Stimulated activated CD4-positive, alpha-beta T cell treated with anti-CD3 and anti-CD28 coated beads, Interleukin-12 subunit alpha, Interleukin-12 subunit beta, amount 100 ng/mL, for 4 hours (primary cell): ENCODE measurements at places on chromosomes 2 and 18.

- no peak for DNase-seq
These were observed 61.6 kb downstream of the POLR1A start for GRCh38 chr2:86044045-86044444.

- DNase-seq: no peak
These were observed 24.7 kb downstream of the COPS7B start for GRCh38 chr2:231810905-231811304.

- no peak for DNase-seq
These were observed 312.9 kb upstream of the CDH19 start for GRCh38 chr18:66916834-66917233.

GRCh38 chr18:38421021-38421420, 855.4 kb upstream of the CELF4 start:
- no peak for DNase-seq

DNA sequence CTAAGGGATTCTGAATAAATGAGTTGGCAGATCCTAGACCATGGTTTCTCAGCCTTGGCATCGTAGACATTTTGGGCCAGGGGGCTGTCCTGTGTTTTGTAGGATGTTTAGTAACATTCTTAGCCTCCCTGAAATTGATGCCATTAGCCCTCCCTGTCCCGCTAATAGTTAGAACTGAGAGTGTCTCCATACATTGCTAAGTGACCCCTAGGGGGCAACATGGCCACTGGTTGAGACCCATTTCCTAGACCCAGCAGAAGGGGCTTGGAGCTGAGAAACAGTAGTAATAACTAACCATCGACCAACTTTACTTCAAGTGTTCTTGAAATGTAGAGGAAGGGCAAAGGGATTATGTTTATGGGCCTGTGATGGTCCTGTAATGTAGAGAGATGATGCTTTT, 40.8 kb downstream of the KCMF1 start:
- DNase-seq: no peak
